ENCODE measurements at places on chromosomes 2 and 18.
A peak's percentile ranks its signal among the peaks of the same experiment; 100 is the strongest.

DNA sequence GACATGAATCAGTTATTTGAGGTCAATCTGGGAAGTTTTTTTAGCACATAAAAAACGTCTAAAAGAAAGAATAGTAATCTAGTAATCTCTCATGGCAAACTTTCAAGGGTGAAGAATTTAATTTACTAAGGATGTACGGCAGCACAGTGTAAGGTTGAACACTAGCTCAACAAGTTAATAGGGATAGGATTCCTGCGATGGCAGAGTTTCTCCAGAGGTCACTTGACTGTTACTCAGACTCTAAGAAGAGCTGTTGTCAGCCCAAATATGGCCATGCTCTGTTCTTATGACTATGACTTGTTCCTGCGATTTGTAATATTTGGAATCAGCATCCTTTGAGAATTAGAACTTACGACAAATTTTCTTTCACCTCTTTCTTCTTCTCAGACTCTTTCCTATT is 553.3 kb upstream of the TNP1 start:
- DNase-seq: peak; percentile 47

- peak; percentile 15 for DNase-seq
Observed at GRCh38 chr18:73296686-73297085, 428.9 kb upstream of the NETO1 start.

- no peak for DNase-seq
Observed at GRCh38 chr2:104582471-104582870, 271.4 kb upstream of the POU3F3 start.

DNA sequence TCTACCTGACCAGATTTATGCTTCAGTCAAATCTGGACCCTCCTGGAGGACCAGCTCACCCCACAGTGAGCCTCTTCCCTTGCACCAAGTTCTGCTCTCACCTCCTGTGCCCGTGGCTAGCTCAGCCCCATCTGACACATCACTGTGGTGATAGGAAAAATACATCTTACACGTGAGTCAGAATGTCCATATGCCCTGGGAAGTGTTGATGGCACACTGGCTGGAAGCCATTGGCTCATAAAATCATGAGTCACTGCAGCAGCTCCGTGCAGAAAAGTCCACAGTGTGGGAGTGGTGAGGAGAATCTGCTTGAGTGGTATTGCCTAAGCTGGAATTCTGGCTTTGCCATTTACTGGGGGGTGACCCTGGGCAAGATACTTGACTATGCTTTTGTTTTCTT is 42.6 kb upstream of the RAPGEF4 start:
- DNase-seq: peak; percentile 97

DNA sequence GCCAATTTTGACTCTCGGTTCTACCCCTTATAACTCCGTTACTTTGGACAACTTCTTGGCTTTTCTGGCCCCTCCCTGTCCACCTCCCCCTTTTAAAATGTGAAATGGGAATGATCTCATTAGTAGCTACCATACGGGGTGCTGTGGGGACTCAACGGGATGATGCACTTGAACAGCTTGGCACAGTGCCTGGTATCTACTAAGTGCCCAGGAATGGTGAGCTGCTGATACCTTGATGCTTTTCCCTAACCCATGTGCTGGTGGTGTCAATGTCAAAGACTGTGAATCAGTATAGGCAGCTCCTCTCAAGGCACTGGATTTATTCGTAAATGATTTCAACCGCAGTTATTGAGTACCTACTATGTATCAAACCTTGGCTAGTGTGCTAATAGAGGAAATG is 204.2 kb downstream of the LOXHD1 start:
- peak; percentile 20 for DNase-seq

GRCh38 chr2:168165397-168165796 is 82.0 kb downstream of the STK39 start:
- peak; percentile 82 for DNase-seq

DNA sequence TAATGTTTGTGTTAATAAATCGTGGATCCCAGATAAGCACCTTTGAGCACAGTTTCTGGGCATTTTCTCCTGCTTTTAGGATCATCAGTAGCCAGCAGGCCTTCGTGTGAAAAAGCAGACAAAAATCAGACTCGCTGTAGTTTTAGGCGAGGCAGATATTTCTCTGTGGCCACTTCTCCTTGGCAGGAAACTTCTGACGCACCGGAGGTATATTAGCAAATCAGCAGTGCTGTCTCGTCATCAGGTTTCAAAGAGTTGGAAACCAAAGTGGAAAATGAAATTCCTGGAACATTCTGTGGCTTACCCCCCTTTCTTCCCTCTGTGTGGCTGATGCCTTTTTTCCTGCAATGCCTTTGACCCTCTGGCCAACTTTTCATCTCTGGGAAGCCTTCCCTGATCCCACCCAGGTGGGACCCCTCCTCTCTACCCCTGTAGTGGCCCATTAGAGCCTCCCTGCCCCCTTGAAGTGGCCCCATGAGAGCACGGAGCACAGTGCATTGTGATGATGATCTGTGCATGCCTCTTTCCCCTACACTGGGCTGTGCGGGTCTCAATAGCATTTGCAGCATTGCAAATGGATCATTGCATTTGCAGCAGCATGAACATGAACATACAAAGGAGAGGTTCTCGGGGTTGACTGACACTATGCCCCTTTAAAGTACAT is 93.3 kb downstream of the RNF144A start:
- DNase-seq: peak; percentile 97

DNA sequence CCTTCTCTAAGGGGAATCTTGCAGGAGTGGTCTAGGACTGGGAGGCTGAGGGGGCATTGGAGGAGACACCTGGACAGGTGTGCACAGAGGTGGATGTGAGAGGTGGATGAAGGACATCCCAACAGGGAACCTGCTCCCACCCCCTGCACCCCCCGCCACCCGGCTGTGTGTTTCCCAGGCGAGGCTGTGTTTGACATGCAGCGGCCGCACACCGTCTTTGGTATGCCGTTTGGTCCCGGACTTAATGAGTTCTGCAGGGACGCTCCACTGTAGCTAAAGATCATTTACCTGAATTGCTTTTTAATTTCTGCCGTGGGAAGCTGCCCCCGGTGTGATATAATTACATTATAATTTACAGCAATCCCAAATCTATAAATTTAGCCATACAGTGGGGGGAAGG is 87.3 kb downstream of the GLI2 start:
- no peak for DNase-seq

DNA sequence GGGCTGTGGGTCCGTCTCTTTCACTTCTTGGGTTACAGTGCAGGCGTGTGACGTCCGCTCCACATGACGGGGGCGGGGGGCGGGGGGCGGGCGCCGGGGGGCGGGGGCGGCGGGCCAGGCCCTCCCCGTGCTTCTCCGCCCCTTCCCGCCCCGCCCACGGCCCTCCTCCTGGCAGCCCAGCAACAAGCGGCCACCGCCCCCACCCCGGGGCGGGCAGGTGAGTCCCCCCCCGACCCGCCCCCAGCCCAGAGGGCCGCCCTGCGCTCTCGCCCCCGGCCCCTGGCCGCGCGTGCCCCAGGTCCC is 3.6 kb downstream of the ZNF516 start:
- peak; percentile 71 for DNase-seq

- DNase-seq: no peak
Observed at GRCh38 chr2:134558208-134558830, 160.5 kb downstream of the TMEM163 start.

GRCh38 chr2:237171396-237171795 is 85.7 kb downstream of the COPS8 start:
- DNase-seq: peak; percentile 98

DNA sequence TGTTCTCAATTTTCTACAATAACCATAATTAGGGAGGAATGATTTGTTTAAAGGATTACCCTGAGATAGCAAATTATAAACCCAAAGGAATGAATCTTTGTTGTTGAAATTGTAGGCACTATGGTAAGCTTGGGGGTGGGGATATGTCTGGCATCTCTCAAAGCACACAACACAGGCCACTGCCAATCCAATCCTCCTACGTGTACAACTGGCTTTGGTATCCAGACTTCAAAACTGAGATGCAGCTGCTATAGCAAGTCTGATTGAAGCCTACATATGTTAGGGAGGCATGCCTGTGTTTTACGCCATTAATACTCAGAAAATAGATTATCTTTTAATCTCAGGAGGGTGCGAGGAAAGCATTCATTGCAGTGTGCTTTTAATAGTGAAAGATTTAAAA is 5.9 kb upstream of the NCOA1 start:
- no peak for DNase-seq

- no peak for DNase-seq
Observed at GRCh38 chr2:128474962-128475361, 156.3 kb upstream of the HS6ST1 start.

- peak; percentile 68 for DNase-seq
Observed at GRCh38 chr18:60684843-60685513, 312.4 kb upstream of the MC4R start.

- DNase-seq: no peak
Observed at GRCh38 chr2:158101384-158101926, at the start of gene UPP2. Gene UPP2, plus strand, starts transcription at chr2:158101876. Its CDS starts 188 bp downstream, at chr2:158102064.

- DNase-seq: no peak
Observed at GRCh38 chr18:37272226-37272625, 293.4 kb downstream of the CELF4 start.

GRCh38 chr18:9434122-9434701 is 41.1 kb upstream of the RALBP1 start:
- no peak for DNase-seq

DNA sequence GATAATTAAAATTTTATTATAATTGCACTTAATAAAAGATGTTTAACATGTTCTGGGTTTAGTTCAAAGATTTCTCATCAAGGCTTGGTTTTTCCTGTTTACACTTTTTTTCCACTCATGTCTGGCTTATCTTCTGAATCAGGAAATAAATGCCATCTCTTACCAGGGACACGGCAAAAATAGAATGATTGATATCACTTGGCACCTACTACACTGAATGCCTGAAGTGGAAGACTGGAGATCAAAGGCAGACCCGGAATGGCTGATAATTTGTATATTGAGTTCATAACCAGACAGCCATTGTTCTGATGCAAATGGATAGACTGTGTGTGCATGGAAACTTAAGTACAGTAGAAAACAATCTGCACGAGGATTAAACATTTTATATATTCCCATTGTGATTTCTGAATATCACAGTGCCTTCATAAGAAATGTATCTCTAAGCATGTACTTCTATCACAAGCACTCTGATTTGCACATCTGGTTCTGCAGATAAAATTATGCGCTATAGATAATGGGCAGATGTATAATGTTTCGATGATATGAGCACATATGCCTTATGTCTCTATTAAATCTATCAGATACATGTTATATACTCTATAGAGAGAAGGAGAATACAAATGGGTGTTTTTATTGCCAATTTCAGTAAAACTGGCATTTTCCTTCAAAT is 304.8 kb downstream of the RND3 start:
- DNase-seq: no peak

DNA sequence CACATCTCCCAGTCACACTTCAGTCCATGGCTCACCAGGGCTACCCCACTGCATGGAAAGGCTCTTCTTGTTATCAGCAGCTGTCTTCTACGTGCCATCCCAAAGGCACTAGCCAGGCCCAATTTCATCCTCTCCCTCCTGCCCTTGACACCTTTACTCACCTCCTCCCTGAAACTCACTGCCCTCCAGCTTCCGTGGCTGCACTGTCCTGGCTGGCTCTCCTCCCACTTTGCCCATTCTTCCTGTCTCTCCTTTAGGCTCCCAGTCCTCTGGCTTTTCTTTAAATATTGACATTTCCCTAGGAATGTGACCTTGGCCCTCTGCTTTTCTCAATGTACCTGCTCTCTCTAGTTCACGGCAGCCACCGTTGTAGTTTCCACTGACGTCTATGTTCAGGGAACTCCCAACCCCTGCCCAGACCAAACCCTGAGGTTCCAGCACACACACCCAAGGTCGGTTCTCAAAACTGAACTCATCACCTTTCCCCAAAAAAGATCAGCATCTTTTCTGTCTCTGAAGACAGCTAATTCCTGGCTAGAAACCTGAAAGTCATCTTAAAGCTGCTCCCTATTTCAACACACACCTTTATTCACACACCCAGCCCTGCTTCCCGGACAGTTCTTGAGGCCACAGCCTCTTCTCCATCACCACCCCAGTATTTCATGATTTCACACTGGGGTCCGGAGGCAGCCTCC is 36.7 kb downstream of the WDFY1 start:
- no peak for DNase-seq

DNA sequence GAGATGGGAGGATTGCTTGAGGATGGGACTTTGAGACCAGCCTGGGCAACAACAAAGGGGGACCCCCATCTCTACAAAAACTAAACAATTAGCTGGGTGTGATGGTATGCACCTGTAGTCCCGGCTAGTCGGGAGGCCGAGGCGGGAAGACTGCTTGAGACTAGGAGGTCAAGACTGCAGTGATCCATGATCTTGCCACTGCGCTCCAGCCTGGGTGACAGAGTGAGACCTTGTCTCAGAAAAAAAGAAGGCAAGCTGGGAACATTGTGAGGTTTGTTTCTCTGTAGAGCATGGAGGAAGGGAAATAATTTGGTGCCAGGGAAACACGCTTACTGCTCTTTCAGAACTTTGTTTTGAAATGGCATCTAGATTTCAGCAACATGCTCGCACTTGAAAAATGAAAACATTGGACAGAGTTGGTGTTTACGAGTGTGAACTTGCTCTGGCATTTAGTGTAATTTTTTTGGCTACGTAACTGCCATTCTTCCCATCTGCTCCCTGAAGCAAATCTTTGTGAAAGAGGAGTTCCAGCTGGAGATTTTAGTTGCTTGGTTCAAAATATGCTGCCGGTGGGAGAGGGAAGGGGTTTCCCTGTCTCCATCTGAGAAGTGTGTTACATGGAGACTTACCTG is 125.6 kb upstream of the DLX2 start:
- no peak for DNase-seq

GRCh38 chr2:74530239-74531187 is 780 bp downstream of the HTRA2 start:
- DNase-seq: peak; percentile 54

Data from choroid plexus epithelial cell (primary cell).